ENCODE measurements at places on chromosomes 2 and 18. TPM values are rescaled to one million over a fixed set of nuclear protein-coding genes. Genes with fewer than 3 reads are reported as not detected.

The SPC25 gene
- polyA plus RNA-seq: 0.39 TPM

The SLC4A3 gene
- not detected for polyA plus RNA-seq

The EGR4 gene
- not detected for polyA plus RNA-seq

The EVX2 gene
- not detected for polyA plus RNA-seq

The ANKRD53 gene
- polyA plus RNA-seq: 0.30 TPM

The MYO5B gene
- not detected for polyA plus RNA-seq

The POLR1A gene
- 1.0 TPM for polyA plus RNA-seq

The FEV gene
- polyA plus RNA-seq: not detected

The ATP6V1C2 gene
- 0.26 TPM for polyA plus RNA-seq

The BCL11A gene
- polyA plus RNA-seq: 0.69 TPM

The ODC1 gene
- 62.3 TPM for polyA plus RNA-seq

The OSBPL1A gene
- polyA plus RNA-seq: 0.25 TPM

The IFT172 gene
- 8.4 TPM for polyA plus RNA-seq

The DSC2 gene
- not detected for polyA plus RNA-seq

The TMEM169 gene
- polyA plus RNA-seq: 1.0 TPM

The ZNF512 gene
- 23.3 TPM for polyA plus RNA-seq

The VSNL1 gene
- polyA plus RNA-seq: not detected

The ADGRF3 gene
- polyA plus RNA-seq: not detected

The TPO gene
- not detected for polyA plus RNA-seq

The SERPINB4 gene
- polyA plus RNA-seq: not detected

The GREB1L gene
- polyA plus RNA-seq: not detected

The GATA6 gene
- 0.09 TPM for polyA plus RNA-seq

The GAL3ST2 gene
- not detected for polyA plus RNA-seq

The RIT2 gene
- not detected for polyA plus RNA-seq

The FBLN7 gene
- polyA plus RNA-seq: not detected

The RAD51AP2 gene
- not detected for polyA plus RNA-seq

The FAM210A gene
- polyA plus RNA-seq: 14.2 TPM

The KIF5C gene
- not detected for polyA plus RNA-seq

The LHCGR gene
- polyA plus RNA-seq: not detected

The CPLX4 gene
- not detected for polyA plus RNA-seq

The ADRA2B gene
- polyA plus RNA-seq: 0.83 TPM

The ANKRD30B gene
- not detected for polyA plus RNA-seq

The PXDN gene
- polyA plus RNA-seq: not detected

The GIGYF2 gene
- polyA plus RNA-seq: 41.3 TPM

The ACVR1C gene
- polyA plus RNA-seq: not detected

The UNC80 gene
- not detected for polyA plus RNA-seq

The GRP gene
- not detected for polyA plus RNA-seq

Measured in immature natural killer cell (primary cell).